LHCN-M2 (cell line): ENCODE measurements at places on chromosomes 6 and 20.
A peak's percentile ranks its signal among the peaks of the same experiment; 100 is the strongest.

- DNase-seq = no peak
These were observed 18.0 kb upstream of the BTN3A3 start for GRCh38 chr6:26422329-26422728.

GRCh38 chr6:33428224-33428965 lies 8.5 kb downstream of the SYNGAP1 start:
- DNase-seq = peak; percentile 40

DNA sequence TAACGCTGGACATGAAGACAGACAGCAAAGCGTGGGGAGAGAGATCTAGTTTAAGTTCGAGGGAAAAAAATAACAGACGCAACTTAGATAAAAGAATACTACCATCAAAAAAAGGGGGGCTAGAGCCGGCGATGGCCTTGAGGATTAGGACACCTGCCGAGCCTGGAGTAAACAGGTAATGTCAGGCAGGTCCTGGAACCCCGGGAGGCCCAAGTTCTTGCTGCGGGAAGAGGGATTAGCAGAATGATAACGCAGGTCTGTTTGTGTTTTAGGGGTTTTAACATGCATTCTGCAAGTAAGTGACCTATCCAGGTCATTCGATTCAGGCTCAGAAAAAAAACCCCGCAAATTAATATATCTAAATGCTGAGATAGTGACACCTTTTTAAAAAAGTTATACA lies 754 bp upstream of the TMEM170B start:
- no peak for DNase-seq

DNA sequence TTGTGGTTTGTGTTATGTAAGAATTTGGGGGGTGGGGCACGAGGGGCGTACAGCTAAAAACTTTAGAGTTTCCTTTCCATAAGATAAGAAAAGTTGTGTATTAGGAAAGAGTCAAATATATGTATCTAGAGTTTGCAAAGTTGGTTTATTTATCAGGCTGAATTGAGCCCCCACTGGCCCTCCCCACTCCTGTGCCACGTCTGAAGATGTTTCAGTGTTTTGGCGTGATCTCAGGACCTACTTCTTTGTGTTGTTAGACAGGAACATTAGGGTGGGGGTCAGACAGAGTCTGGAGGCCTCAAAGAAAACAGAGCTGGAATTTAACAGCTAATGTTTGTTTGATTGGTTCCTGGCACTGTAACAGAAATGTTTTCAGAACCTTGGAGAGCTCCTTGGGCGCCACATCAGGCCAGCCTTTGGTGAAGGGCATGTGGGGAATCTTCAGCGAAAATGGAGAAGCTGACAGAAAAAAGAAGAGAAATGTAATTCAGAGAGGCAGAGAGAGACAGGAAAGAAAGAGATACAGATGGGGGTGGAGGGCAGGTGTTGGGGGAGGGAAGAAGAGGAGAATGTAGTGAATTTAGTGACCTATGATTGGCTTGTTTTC lies 674 bp downstream of the NRSN1 start:
- peak; percentile 12 for DNase-seq

GRCh38 chr6:134093007-134093573 lies 40.7 kb upstream of the SLC2A12 start:
- DNase-seq = no peak

- peak; percentile 67 for DNase-seq
These were observed 100.1 kb upstream of the COL21A1 start for GRCh38 chr6:56347526-56347925.

DNA sequence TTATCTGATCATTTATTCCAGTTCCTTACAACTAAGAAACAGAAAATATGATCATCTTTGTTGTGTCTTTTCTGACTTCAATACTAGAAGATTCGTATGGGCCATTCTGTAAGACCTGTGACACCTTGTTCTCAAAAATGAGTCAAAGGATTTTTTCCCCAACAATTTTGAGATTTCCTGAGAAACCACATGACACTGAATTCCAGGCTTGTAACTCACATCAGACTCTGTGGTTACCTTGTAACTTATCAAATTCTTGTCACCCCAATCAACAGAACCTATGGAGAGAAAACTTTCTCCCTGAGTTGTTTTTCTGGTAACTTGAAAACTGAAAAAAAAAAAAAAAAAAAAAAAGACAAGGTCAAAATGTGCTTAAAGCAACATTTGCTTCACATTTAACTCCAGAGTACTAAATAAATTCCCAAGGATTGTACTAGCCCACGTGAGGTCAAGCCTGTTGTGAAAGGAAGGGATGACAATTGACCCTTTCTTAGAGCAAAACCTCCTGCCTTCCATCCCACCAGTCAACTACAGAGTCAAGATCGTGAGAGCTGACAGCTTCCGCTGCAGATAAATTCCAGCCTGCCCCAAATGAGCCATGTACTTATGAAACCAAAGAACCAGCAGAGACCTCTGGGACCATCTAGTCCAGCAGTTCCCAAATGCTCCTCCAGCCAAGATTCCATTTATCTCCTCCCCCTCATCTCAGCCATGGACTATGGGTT lies 140.3 kb downstream of the TBX18 start:
- DNase-seq = peak; percentile 94

- DNase-seq = no peak
These were observed 162.6 kb upstream of the SCGN start for GRCh38 chr6:25489399-25489798.

- no peak for DNase-seq
These were observed 218.5 kb downstream of the UST start for GRCh38 chr6:148965287-148965686.

- no peak for DNase-seq
These were observed 12.1 kb downstream of the FOXS1 start for GRCh38 chr20:31833130-31833930.

GRCh38 chr20:8527998-8528723 lies 396.1 kb downstream of the PLCB1 start:
- peak; percentile 0 for DNase-seq

- DNase-seq = no peak
These were observed 74.7 kb downstream of the SOBP start for GRCh38 chr6:107564589-107564951.

- DNase-seq = no peak
These were observed 5.6 kb upstream of the METTL24 start for GRCh38 chr6:110363748-110364147.

DNA sequence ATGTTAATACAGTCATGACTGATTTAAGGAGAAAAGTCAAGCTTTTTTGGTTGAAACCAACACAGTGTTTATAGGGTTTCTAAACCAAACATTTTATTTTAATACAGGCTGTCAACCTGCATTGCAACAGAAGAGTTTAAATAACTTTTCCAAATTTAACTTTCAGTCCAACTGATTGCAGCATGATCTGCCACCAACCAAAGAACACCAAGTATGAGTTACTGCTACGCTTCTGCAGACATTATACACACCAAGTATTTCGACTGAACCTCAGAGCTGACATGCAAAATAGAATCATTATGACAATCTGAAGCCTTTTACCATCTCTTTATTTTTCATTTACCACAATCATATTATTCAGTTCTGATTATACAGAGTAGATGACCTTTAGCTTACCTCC lies 151.2 kb upstream of the DST start:
- no peak for DNase-seq

DNA sequence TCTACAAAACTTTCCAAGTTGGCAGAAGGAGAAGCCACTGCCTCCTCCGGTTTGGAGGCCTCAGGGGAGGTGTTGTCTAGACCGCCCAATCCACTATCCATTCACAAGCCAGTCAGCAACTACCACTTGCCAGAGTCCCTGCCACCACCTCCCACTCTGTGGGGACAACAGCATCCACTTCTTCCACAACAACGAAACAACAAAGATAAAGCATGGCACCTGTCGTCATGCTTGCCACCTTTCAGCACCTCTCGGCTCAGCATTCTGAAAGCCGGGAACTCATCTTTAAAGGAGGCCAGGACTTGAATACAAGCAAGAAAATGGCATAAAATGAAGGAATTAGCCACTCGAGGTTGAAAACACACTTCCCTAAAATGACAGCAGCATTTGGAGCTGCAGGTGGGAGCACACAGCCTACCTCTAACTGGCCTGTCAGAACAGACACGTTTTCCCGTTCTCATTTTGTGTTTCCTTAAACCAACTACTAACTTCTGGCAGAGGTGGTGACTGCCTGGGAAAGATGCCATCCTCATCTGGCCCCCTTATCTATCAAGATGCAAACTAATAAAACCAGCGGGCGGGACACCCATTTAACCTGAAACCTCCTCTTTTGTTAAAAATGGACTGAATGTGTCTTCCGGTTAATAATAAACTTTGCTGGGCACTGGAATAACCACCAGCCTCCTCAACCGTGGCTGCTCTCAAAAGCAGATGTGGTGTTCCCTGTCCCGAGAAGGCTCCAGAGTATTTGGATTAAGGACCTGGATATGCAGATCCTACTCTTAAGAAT lies 21.7 kb downstream of the YTHDF1 start:
- DNase-seq = no peak

DNA sequence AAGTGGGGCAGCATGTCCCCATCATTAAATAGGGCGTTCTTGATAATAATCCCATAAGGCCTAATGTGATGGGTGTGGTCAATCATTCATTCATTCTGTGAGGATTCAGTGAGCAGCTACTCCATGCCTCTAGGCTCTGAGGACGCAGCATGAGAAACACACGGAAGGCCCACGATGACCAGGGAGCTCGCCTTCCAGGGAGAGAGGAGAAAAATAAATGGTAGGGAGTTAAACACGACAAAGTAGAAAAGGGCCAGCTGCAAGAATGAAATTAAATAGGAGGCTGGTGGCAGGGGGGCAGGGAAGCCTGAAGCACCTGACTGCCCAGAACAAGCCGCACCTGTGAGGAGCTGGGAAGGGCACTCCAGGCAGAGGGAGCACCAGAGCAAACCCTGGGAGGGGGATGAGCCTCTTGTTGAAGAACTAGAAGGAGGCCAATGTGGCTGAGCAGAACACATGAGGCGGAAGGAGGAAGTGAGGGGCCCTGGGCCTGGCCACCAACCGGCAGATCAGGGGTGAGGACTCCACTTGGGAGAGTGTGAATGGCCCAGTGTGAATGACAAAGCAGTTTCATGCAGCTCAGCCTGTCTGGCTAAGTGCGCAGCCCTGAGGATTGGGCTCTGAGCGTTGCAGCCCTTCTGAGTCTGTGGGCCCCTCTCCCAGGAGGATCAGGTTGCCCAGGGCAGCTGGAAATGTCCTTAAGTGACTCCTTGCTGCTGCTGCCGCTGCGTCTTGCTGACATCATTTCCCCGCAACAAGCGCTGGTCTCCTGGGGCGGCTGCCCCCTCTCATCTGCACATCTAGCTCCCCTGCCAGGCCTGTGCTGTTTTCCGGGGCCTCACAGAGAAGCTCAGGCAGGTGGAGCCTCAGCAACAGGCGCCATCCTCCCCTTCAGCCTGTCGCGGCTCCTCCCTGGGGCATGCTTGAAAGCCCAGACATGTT lies 99.9 kb downstream of the CDH26 start:
- peak; percentile 69 for DNase-seq

DNA sequence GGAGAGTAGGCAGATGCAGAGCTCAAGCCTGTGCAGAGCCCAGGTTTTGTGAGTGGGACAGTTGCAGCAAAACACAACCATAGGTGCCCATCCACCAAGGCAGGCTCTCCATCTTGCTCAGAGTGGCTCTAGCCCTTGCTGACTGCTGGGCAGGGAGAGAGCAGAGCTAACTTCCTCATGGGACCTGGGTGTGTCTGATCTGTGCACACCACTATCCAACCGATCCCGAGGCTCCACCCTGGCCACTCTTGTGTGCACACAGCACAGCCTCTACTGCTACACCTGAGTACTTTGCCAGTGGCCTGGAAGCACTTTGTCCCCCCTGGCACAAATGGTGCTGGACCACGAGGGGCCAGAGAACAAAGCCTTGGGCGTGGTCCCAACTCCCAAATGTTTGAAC lies 7.9 kb upstream of the DEFB125 start:
- DNase-seq = no peak

GRCh38 chr6:8070718-8071117 lies 6.5 kb upstream of the BLOC1S5 start:
- no peak for DNase-seq

DNA sequence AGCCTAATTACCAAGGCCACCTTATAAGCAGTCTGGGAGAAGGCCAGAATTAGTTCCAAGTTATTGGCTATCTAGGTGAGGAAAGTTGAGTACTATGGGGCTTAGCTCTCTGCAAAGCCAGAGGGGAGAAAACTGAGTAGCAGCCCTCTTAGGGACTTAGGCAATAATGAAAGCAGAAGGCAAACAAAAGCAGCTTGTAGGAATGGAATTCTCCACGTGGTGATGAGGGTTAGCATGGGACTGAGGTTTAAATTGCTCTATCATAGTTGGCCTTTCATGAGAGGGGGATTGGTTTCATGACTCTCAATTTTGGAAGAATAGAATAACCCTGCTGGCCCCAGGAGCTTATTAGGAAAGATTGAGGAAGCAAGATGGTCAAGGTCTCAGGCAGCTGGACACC lies 7.0 kb upstream of the UBE2J1 start:
- DNase-seq = no peak

DNA sequence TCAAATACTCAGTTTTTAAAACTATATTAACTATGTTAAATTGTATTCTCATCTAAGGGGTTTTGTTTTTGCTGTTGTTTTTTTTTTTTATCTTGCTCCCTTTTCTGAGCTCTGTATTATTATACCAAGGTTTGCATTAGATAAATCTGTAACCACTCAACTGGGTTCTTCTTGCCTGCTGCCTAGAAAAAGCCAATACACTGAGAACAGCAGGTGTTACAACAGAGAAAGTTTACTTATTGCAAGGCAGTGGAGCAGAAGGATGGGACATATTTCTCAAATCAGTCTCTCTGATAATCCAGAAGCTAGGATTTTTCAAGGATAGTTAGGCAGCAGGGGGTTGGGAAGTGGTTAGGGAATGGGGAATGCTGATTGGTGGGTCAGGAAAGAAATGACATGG lies 378.8 kb upstream of the PLCB4 start:
- no peak for DNase-seq

DNA sequence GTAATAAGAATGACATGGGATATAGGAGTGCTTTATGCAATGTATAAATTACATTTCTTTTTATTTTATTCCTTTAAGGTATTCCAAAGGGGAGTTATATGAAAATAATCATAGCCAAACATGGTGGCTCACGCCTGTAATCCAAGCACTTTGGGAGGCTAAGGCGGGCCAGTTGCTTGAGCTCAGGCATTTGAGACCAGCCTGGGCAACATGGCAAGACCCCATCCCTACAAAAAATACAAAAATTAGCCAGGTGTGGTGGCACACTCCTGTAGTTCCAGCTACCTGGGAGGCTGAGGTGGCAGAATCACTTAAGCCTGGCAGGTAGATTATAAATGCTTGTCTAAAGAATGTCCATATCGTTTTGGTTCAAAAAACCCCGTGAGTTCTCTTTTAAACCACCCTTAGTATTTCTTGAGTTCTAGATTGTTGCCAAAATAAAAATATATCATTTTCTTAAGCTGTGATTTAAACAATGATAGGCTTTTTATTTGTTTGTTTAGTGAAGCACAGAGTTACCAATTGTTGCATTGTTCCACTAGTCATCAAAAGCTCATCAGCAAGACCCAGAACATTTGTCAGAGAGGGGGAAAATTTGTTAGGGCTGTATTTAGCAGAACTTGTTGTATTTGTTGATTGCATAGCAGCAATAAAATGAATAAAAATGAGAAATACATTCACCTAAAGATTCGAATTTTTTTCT lies 146.2 kb downstream of the KHDC1L start:
- DNase-seq = peak; percentile 78

DNA sequence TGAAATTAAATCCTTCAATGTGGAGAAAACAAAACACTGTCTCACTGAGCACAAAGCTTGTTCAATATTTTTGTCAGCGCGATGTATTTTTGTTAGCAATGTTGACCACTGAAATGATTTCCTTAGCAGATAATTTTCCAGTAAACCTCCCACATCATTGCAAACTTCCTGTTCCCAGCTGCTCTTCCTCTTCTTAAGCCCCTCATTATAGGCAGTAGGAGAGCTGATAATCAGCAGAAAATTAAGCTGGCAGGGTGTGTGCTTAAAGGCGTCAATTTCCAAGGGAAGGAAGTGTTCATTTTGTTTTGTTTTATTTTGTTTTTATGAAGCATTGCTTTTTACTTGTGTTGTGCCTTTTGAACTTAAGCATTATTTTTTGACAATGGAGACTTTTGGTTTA lies 29.1 kb upstream of the TMEM14A start:
- no peak for DNase-seq
